Type B pancreatic cell (in vitro differentiated cells): ENCODE measurements at places on chromosomes 2 and 18. TPM values are rescaled to one million over a fixed set of nuclear protein-coding genes. Genes with fewer than 3 reads are reported as not detected.

GRCh38 chr2:195051401-195051800 lies 605.6 kb upstream of the SLC39A10 start:
- no peaks in the 10 kb centered on the region for H3K36me3 ChIP-seq
- H3K27ac ChIP-seq, result no peak overlapping the region
- H3K4me3 ChIP-seq, result no peak overlapping the region

DNA sequence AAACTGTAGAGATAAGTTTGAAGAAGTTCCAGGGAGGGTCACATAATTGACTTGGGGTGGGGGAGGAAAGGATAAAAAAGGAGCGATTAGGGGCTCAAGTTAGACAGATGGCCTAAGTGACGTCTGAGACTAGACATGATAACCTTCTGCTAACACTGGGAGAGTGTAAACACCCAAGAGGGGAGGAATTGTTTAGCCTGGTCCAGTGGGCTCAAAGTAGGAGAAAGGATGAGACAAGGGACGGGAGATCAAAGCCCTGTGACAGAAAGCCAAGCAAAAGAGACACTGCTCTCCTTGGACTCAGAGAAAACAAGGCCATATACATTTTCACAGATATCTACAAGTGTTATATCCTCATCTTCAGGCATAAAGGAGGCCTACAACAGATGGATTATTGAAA lies 45.5 kb upstream of the IHH start:
- no peak overlapping the region for H3K27ac ChIP-seq
- no peaks in the 10 kb centered on the region for H3K27me3 ChIP-seq
- H3K36me3 ChIP-seq, result peaks cover 3% of the 10 kb centered on the region
- DNase-seq, result no peak
- H3K4me3 ChIP-seq, result no peak overlapping the region
- H3K4me1 ChIP-seq, result peaks cover 7% of the 10 kb centered on the region

- H3K4me1 ChIP-seq, result peaks cover 32% of the 10 kb centered on the region
- H3K27me3 ChIP-seq, result no peaks in the 10 kb centered on the region
- no peaks in the 10 kb centered on the region for H3K36me3 ChIP-seq
- DNase-seq, result no peak
- H3K27ac ChIP-seq, result no peak overlapping the region
Observed at GRCh38 chr18:52679354-52679753, 339.4 kb downstream of the DCC start.

DNA sequence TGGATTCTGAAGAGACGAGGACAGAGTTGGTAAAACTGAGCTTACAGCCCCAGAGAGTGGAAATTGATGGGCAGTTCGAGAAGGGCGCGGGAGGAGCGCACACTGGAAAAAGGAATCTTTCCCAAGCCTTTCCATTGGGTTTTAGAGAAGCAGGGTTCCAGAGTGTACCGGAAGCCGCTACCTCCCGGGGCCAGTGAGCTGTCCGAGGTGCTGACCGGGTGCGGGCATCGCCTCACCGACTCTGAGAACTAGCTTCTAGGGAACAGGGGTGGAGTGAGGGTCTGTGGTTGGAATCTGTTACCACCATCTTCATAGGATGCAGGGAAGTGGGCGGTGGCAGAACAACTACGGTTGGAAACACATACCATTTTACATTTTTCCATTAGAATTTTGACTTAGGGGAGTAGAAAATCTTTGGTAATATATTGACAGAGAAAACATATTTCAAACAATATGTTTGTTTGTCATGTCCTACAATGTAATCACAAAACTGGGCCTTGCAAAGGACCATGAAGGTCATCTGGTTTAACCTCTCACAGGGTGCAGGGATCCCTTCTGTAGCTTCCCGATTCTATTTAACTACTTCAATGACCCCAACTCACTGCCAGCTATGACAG lies 724 bp downstream of the NMS start:
- peak; percentile 75 for DNase-seq
- H3K27ac ChIP-seq, result no peak overlapping the region
- no peaks in the 10 kb centered on the region for H3K36me3 ChIP-seq
- peaks cover 41% of the 10 kb centered on the region for H3K27me3 ChIP-seq
- no peaks in the 10 kb centered on the region for H3K4me1 ChIP-seq
- no peak overlapping the region for H3K4me3 ChIP-seq

LIMS4 gene
- total RNA-seq, result 1.0 TPM in 2 replicates

- DNase-seq, result no peak
- H3K27me3 ChIP-seq, result peaks cover 8% of the 10 kb centered on the region
Observed at GRCh38 chr2:42386682-42387081, 25.7 kb upstream of the COX7A2L start.

GRCh38 chr2:176500901-176501300 lies 231.7 kb downstream of the MTX2 start:
- no peak overlapping the region for H3K27ac ChIP-seq
- peaks cover 22% of the 10 kb centered on the region for H3K27me3 ChIP-seq
- H3K4me1 ChIP-seq, result peaks cover 11% of the 10 kb centered on the region
- H3K36me3 ChIP-seq, result no peaks in the 10 kb centered on the region
- H3K4me3 ChIP-seq, result no peak overlapping the region

- DNase-seq, result no peak
- H3K27me3 ChIP-seq, result peaks cover 16% of the 10 kb centered on the region
- H3K27ac ChIP-seq, result no peak overlapping the region
- H3K36me3 ChIP-seq, result no peaks in the 10 kb centered on the region
- no peak overlapping the region for H3K4me3 ChIP-seq
Observed at GRCh38 chr2:224173210-224173609, 134.1 kb upstream of the SERPINE2 start.

GRCh38 chr2:84441036-84441435 lies 18.0 kb downstream of the SUCLG1 start:
- H3K4me1 ChIP-seq, result no peaks in the 10 kb centered on the region
- no peak overlapping the region for H3K27ac ChIP-seq
- H3K27me3 ChIP-seq, result no peaks in the 10 kb centered on the region
- DNase-seq, result no peak
- peaks cover 42% of the 10 kb centered on the region for H3K36me3 ChIP-seq
- no peak overlapping the region for H3K4me3 ChIP-seq

- no peaks in the 10 kb centered on the region for H3K4me1 ChIP-seq
- H3K4me3 ChIP-seq, result no peak overlapping the region
- no peak for DNase-seq
Observed at GRCh38 chr2:102788885-102789260, 27.0 kb downstream of the TMEM182 start.

DNA sequence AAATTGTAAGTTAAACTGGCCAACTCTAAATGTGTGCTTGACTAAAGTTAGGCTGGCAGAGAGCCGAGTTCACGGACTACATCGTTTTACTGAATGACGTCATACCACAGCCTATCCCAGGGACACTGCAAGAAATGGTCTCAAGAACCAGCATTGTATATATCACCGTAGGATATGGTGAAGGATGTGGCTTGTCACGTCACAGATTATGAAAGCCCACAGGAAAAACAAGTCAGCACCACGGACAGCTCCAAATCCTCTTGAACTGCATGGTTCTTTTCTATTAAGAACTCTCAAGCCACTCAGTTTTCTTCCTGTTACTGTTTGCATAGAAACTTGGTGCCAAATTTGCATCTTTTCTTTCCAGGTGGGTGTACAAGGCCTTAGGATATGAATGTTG lies 85.1 kb upstream of the ACAA2 start:
- no peaks in the 10 kb centered on the region for H3K4me1 ChIP-seq
- no peak overlapping the region for H3K27ac ChIP-seq
- no peaks in the 10 kb centered on the region for H3K27me3 ChIP-seq
- H3K36me3 ChIP-seq, result peaks cover 2% of the 10 kb centered on the region

PRSS56 gene
- 0.34 TPM in 1 of 2 replicates, not detected in the other for total RNA-seq

DNA sequence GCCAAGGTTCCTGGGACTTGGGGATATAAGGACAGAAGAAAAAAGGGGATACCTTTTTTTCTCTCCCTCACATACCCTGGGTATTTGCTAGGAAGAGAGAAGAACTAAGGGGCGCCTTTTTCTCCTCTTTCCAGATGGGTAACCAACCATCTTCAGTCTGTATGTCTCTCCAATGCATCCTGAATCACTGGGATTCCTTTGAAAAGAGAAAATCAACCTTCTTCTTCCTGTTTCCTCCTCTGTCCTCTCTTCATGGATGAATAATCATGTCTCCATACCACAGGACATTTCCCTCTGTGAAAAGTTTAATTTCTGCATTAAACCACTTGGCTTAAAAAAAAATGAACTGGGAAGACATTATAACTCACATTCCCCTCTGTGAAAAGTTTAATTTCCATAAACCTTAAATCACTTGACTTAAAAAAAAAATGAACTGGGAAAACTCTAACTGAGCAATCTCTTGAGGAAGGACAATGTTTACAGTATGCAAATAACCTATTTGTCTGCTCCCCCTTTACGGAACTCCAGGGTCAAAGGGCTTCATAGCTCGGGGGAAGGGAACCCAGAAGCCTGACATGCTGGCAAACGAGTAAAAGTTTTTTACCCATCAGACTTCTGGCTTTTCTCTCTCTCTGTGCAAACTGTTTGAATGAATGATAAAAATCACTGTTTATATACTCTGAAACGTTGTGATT lies 56.7 kb upstream of the FAM98A start:
- no peak overlapping the region for H3K27ac ChIP-seq
- no peaks in the 10 kb centered on the region for H3K27me3 ChIP-seq
- H3K4me1 ChIP-seq, result no peaks in the 10 kb centered on the region
- no peak for DNase-seq
- no peaks in the 10 kb centered on the region for H3K36me3 ChIP-seq

- no peak overlapping the region for H3K27ac ChIP-seq
- peak; percentile 37 for DNase-seq
- H3K27me3 ChIP-seq, result no peaks in the 10 kb centered on the region
- H3K4me1 ChIP-seq, result peaks cover 20% of the 10 kb centered on the region
- H3K4me3 ChIP-seq, result no peak overlapping the region
Observed at GRCh38 chr18:76462326-76462694, 32.7 kb downstream of the ZNF516 start.

- no peak overlapping the region for H3K4me3 ChIP-seq
- no peaks in the 10 kb centered on the region for H3K36me3 ChIP-seq
- DNase-seq, result no peak
- no peak overlapping the region for H3K27ac ChIP-seq
- H3K27me3 ChIP-seq, result no peaks in the 10 kb centered on the region
Observed at GRCh38 chr18:13587937-13588336, 138.4 kb downstream of the FAM210A start.

DNA sequence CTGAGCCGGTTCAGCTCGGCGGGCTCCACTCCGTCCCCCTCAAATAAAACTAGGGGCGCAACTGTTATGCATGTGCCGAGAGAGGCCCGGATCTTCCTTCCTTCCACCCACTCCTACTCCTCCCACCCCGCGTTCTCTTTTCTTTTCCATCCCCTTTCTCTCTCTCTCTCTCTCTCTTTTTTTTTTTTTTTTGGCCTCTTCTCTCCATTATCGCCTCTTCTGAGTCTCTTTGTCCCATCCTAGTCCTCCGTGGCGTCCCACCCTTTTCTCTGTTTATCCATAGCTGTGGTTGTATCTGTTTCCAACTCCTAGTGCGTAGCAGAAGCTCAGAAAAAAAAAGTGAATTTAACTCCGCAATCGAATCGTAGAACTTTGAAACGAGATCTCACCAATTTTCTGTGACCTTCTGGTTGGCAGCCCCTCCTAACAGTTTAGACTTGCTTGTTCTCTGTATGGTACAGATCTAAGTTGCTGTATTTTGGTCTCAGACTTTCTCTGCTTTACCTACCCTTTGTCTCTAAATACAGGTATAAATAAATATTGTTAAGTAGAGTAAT lies 3.6 kb downstream of the RAX start:
- peaks cover 2% of the 10 kb centered on the region for H3K36me3 ChIP-seq
- peaks cover 19% of the 10 kb centered on the region for H3K4me1 ChIP-seq
- no peak for DNase-seq
- H3K4me3 ChIP-seq, result peak overlapping the region; percentile 77
- no peak overlapping the region for H3K27ac ChIP-seq
- peaks cover 89% of the 10 kb centered on the region for H3K27me3 ChIP-seq

- no peak overlapping the region for H3K27ac ChIP-seq
- peaks cover 4% of the 10 kb centered on the region for H3K4me1 ChIP-seq
- H3K27me3 ChIP-seq, result no peaks in the 10 kb centered on the region
- H3K36me3 ChIP-seq, result no peaks in the 10 kb centered on the region
Observed at GRCh38 chr2:7924023-7924762, 757.7 kb upstream of the ID2 start.

GRCh38 chr2:203741566-203741965 lies 35.1 kb downstream of the CD28 start:
- no peak overlapping the region for H3K4me3 ChIP-seq
- no peaks in the 10 kb centered on the region for H3K36me3 ChIP-seq
- no peak for DNase-seq
- no peaks in the 10 kb centered on the region for H3K27me3 ChIP-seq
- no peak overlapping the region for H3K27ac ChIP-seq
- peaks cover 4% of the 10 kb centered on the region for H3K4me1 ChIP-seq

DNA sequence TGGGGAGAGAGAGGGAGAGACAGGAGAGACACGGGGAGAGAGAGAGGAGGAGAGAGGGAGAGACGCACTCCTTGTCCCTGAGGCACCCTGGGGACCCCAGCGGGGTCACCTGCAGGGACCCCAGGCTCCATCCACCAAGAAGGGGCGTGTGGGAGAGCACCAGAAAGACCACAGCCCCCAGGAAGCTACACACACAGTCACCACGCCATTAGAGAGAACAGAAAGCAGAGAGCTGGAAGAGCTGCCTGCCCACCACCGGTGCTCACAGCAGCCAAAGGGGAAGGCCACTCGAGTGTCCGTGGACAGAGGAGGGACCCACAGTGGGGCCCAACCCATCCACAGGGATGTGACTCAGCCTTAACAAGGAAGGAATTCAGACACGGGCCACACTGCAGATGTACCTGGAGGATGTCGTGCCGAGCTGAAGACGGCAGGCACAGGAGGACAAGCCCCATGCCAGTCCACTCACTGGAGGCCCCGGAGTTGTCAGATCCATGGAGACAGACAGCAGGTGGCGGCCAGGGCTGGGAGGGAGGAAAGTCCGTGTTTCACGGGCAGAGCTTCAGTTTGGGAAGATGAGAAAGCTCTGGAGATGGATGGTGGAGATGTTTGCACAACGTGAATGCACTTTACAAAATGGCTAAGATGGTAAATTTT lies 11.5 kb upstream of the NFATC1 start:
- no peak for DNase-seq
- no peaks in the 10 kb centered on the region for H3K4me1 ChIP-seq
- no peak overlapping the region for H3K4me3 ChIP-seq
- no peaks in the 10 kb centered on the region for H3K36me3 ChIP-seq
- H3K27ac ChIP-seq, result no peak overlapping the region

DNA sequence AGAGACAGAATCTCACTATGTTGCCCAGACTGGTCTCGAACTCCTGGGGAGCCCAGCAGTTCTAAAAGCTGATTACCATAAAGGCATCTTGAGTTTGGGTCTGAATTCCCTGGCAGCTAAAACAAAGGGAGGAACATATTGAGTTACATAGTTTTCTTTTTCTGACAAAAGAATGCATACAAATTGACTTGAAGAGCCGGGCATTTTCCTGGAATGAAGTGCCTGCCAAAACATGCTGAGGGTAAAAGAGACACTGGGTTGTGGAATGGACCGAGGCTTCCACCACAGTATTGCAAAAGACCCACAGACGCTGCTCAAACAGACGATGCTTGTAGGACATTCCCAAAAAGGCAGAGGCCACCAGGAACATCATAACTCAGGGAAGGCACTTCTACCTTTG lies 35.1 kb upstream of the ROCK2 start:
- H3K27ac ChIP-seq, result no peak overlapping the region
- no peaks in the 10 kb centered on the region for H3K27me3 ChIP-seq
- no peak for DNase-seq
- H3K4me3 ChIP-seq, result no peak overlapping the region
- no peaks in the 10 kb centered on the region for H3K36me3 ChIP-seq
